Astrocyte (in vitro differentiated cells and primary cell): ENCODE measurements at places on chromosomes 5 and 9. TPM values are rescaled to one million over a fixed set of nuclear protein-coding genes. Genes with fewer than 3 reads are reported as not detected.

The PCDHA12 gene
- total RNA-seq = 13.8 and 16.0 TPM in 2 replicates

- H3K36me3 ChIP-seq = no peaks in the 10 kb centered on the region
- no peaks in the 10 kb centered on the region for H3K27me3 ChIP-seq
- H3K4me3 ChIP-seq = no peak overlapping the region
- H3K27ac ChIP-seq = no peak overlapping the region
Measured at GRCh38 chr5:107601076-107601475, 69.7 kb downstream of the EFNA5 start.

The CFAP157 gene
- 0.09 TPM in 1 of 2 replicates, not detected in the other for total RNA-seq

- H3K27me3 ChIP-seq = no peaks in the 10 kb centered on the region
- no peak overlapping the region for H3K4me3 ChIP-seq
- no peak for DNase-seq
- no peaks in the 10 kb centered on the region for H3K36me3 ChIP-seq
- no peak overlapping the region for H3K27ac ChIP-seq
Measured at GRCh38 chr5:96329886-96330529, 103.0 kb downstream of the PCSK1 start.

The EQTN gene
- not detected in 2 replicates for total RNA-seq

- no peak overlapping the region for H3K27ac ChIP-seq
- no peaks in the 10 kb centered on the region for H3K36me3 ChIP-seq
- H3K4me3 ChIP-seq = no peak overlapping the region
- DNase-seq = peak; percentile 20
- no peaks in the 10 kb centered on the region for H3K4me1 ChIP-seq
- H3K27me3 ChIP-seq = no peaks in the 10 kb centered on the region
Measured at GRCh38 chr9:99973455-99973854, 67.0 kb downstream of the STX17 start.

- no peak for DNase-seq
- no peak overlapping the region for H3K27ac ChIP-seq
- no peaks in the 10 kb centered on the region for H3K4me1 ChIP-seq
- H3K4me3 ChIP-seq = no peak overlapping the region
- H3K36me3 ChIP-seq = no peaks in the 10 kb centered on the region
- no peaks in the 10 kb centered on the region for H3K27me3 ChIP-seq
Measured at GRCh38 chr9:75299324-75299723, 211.0 kb downstream of the OSTF1 start.

GRCh38 chr9:134491196-134491835 lies 150.3 kb upstream of the COL5A1 start:
- peaks cover 4% of the 10 kb centered on the region for H3K4me1 ChIP-seq
- H3K27ac ChIP-seq = no peak overlapping the region
- peaks cover 2% of the 10 kb centered on the region for H3K27me3 ChIP-seq
- no peak for DNase-seq

DNA sequence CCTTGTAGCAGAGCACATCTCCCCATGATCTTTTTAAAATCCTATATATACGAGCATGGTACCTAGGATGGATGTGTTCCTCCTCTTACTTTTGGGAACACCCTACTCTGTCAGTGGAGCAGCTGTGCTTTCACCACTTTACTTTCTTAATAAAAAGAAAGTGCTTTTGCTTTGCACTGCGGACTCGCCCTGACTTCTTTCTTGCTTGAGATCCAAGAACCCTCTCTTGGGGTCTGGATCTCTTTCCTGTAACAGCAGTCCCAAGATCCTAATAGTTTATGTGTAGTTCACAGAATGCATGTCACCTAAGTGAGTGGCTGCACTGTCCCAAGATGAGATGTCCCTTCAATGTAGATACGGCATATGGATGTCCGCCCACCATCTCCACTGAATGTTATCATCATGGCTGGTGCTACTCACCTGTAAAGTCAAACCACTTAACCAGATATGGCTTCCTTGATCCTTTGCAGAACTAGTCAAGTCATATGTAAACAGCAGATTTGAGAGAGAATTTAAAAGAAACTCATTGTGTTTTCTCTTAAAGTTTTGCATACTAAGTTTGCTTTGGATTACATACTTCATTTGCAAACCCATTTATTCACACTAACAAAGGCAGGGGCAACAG lies 1.9 kb downstream of the FGF1 start:
- no peak overlapping the region for H3K27ac ChIP-seq
- H3K4me3 ChIP-seq = no peak overlapping the region
- no peak for DNase-seq
- peaks cover 37% of the 10 kb centered on the region for H3K4me1 ChIP-seq

DNA sequence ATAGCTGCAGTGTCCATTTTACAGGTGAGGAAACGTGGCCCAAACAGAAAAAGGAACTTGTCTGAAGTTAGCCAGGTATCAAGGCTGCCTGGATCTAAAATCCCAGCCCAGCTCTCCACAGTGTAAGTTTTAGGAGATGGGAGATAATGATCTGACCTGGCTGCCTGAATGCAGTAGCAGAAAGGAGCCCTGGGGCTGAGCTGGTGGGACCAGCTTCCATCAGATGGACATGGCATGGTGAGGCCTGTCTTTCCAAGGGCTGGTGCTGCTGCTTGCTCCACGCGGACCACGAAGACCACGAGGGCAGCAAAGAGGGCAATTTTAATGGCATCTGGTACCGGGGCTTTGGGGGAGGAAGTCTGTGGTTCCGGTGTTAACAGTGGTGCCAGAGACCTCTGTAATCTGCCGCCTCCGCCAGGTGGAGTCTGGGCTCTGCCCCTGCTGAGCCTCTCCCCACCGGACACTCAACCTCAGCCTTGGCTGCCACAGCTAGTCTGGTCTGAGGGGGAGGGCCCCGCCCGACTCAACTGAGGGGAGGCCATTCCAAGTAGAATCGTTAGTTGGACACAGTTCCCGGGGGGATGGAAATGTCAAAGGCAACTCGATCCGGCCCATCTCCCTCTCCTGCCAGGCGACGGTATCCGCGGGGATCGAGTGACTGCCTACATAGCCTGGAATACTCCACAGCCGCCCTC lies 650 bp downstream of the MYORG start:
- no peaks in the 10 kb centered on the region for H3K36me3 ChIP-seq
- H3K27me3 ChIP-seq = no peaks in the 10 kb centered on the region
- peaks cover 10% of the 10 kb centered on the region for H3K4me1 ChIP-seq

The SLC27A6 gene
- total RNA-seq = 0.17 and 0.39 TPM in 2 replicates

- peak; percentile 65 for DNase-seq
- no peaks in the 10 kb centered on the region for H3K4me1 ChIP-seq
- H3K36me3 ChIP-seq = no peaks in the 10 kb centered on the region
- no peak overlapping the region for H3K4me3 ChIP-seq
Measured at GRCh38 chr5:39485079-39485478, 60.3 kb upstream of the DAB2 start.

- DNase-seq = no peak
- no peaks in the 10 kb centered on the region for H3K36me3 ChIP-seq
- H3K4me1 ChIP-seq = peaks cover 19% of the 10 kb centered on the region
Measured at GRCh38 chr5:73302797-73303147, 129.8 kb downstream of the TMEM174 start.

DNA sequence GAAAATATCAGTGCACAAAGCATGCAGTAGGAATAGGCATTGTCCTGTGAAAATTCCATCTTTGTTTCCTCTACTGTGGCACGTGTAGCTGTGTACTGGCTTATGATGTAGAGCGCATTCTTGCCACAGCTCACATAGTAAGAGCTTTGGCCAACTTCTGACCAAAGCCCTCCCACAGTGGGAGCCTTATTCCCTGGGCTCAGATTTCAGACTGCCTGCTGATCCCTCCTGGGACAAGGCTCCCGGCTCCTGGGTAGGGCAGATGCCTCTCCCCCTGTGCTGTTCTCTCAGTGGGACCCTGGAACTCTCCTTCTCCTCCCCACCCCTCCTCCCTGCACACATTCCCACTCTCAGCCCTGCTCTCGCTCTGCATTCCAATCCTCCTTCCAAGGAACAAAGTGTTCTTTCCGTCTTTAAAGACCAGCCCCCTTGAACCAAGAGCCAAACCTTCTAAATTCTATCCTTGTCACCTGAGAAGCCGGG lies 17.5 kb downstream of the LCP2 start:
- H3K4me3 ChIP-seq = no peak overlapping the region
- H3K27me3 ChIP-seq = no peaks in the 10 kb centered on the region
- H3K27ac ChIP-seq = no peak overlapping the region

DNA sequence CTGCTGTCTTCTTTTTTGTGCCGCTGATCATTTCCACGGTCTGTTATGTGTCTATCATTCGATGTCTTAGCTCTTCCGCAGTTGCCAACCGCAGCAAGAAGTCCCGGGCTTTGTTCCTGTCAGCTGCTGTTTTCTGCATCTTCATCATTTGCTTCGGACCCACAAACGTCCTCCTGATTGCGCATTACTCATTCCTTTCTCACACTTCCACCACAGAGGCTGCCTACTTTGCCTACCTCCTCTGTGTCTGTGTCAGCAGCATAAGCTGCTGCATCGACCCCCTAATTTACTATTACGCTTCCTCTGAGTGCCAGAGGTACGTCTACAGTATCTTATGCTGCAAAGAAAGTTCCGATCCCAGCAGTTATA lies 17.1 kb downstream of the F2R start:
- H3K4me3 ChIP-seq = no peak overlapping the region
- no peak for DNase-seq
- H3K27me3 ChIP-seq = no peaks in the 10 kb centered on the region
- H3K27ac ChIP-seq = no peak overlapping the region
- peaks cover 37% of the 10 kb centered on the region for H3K36me3 ChIP-seq

DNA sequence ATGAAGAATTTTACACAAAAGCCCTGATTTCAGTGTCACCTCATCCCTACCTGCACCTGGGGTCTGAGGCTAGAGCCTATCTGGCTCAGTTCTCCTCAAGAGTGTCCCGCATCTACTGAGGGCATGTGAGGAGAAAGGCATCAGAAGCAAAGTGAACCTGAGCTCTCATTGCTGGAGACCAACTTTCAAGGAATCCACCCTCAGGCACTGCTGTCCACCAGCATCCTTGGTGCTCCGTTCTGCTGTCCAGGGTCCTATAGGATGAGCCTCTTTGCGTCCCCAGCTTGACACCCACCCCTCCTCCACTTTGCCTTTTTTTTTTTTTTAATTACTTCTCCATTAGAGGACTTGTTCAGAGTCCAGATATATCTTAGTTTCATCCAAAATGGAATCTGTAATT lies 49.5 kb downstream of the CAMSAP1 start:
- no peak overlapping the region for H3K4me3 ChIP-seq
- no peak overlapping the region for H3K27ac ChIP-seq
- H3K36me3 ChIP-seq = peaks cover 3% of the 10 kb centered on the region

The TEX48 gene
- total RNA-seq = not detected in 2 replicates

The PRLR gene
- total RNA-seq = 0.93 and 0.99 TPM in 2 replicates

DNA sequence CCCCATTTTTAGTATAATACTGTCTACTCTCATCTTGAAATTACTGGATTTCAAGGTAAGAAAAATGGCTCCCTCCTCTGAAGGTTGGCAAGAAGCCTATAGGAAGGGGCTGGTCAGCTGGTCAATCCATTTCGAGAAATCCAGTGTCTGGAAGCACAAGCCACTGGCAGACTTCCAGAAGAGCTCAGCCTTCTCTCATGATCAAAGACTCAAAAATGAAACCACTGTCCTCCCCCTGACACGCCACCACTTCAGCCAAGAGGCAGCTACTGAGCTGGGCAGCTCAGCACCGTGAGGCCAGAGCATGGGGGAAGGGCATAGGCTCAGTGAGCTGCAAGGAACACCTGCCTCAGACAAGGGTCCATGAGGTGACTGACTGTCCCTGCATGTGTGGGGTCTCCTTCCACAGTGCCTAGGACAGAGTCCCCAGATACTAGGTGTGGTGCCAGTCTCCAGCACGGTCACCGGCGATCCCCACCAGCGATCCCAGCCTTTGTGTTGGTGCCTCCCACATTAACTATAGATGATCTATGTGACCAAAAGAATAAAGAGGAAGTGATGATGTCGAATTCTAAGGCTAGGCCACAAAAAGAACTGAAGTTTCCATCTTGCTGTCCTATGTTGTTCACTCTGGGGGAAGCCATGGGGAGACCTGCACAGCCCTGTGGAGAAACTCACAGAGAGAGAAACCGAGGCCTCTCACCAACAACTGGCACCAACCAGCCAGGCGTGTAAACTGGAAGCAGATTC lies 100.1 kb upstream of the LRRTM2 start:
- H3K4me1 ChIP-seq = peaks cover 27% of the 10 kb centered on the region
- H3K36me3 ChIP-seq = no peaks in the 10 kb centered on the region
- no peaks in the 10 kb centered on the region for H3K27me3 ChIP-seq

GRCh38 chr5:75226916-75227315 lies 9.8 kb downstream of the ANKRD31 start:
- H3K27me3 ChIP-seq = no peaks in the 10 kb centered on the region
- no peaks in the 10 kb centered on the region for H3K4me1 ChIP-seq
- H3K36me3 ChIP-seq = no peaks in the 10 kb centered on the region
- H3K27ac ChIP-seq = no peak overlapping the region

DNA sequence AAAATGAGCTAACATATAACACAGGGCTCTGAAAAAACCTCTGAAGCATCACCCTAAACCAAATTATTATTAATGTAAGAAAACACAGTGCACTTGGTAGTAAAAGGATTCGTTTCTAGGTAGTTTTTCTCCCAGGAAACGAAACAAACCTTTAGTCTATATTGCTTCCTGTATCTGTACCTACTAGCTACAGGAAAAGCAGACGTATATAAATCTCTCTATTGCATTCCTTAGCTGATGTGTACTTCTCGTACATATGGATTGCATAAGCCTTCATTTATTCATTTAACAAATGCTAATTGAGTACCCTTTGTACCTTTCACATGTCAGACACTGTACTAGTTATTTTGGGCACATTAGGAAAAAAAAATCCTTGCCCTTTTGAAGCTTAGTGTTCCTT lies 85.0 kb upstream of the RASA1 start:
- H3K27ac ChIP-seq = no peak overlapping the region
- H3K4me1 ChIP-seq = no peaks in the 10 kb centered on the region
- H3K27me3 ChIP-seq = no peaks in the 10 kb centered on the region
- no peak overlapping the region for H3K4me3 ChIP-seq
- H3K36me3 ChIP-seq = no peaks in the 10 kb centered on the region
- no peak for DNase-seq

GRCh38 chr9:33620738-33621439 lies 96.8 kb downstream of the ANKRD18B start:
- peaks cover 8% of the 10 kb centered on the region for H3K4me1 ChIP-seq
- DNase-seq = peak; percentile 78
- H3K4me3 ChIP-seq = no peak overlapping the region
- H3K27me3 ChIP-seq = no peaks in the 10 kb centered on the region
- H3K36me3 ChIP-seq = no peaks in the 10 kb centered on the region

DNA sequence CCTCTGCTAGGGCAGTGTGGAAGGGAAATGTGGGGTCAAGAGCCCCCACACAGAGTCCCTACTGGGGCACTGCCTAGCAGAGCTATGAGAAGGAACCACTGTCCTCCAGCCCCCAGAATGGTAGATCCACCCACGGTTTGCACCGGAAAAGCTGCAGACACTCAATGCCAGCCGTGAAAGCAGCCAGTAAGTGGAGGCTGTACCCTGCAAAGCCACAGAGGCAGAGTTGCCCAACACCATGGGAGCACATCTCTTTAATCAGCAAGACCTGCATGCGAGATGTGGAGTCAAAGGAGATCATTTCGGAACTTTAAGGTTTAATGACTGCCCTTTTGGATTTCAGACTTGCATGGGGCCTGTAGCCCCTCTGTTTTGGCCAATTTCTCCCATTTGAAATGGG lies 52.2 kb downstream of the GKAP1 start:
- no peak overlapping the region for H3K27ac ChIP-seq
- no peaks in the 10 kb centered on the region for H3K27me3 ChIP-seq
- no peaks in the 10 kb centered on the region for H3K4me1 ChIP-seq
